ENCODE measurements at places on chromosomes 6 and 20.

GRCh38 chr20:41344477-41344876 lies 3.9 kb downstream of the LPIN3 start:
- DNase-seq = no peak

DNA sequence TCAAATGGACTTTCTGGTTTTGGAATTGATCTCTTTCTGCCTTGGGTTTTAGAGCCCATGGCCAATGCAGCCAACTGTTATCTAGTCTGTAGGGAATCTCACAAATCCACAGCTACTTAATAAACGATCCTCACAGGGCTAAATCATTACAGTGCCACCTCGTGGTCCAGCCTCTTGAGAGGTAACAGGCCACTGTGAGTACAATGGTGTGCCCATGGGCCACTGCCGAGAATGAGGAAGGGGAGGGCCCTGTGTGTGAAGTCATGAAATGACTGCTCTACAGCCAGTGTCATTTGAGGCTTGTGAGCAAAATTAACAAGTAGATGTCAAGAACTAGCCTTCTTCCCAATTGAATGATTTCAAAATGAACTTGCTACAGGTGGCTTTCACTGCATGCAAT lies 54.3 kb upstream of the GMPR start:
- DNase-seq = peak; percentile 28

GRCh38 chr20:48704761-48705160 lies 123.0 kb downstream of the PREX1 start:
- DNase-seq = no peak

DNA sequence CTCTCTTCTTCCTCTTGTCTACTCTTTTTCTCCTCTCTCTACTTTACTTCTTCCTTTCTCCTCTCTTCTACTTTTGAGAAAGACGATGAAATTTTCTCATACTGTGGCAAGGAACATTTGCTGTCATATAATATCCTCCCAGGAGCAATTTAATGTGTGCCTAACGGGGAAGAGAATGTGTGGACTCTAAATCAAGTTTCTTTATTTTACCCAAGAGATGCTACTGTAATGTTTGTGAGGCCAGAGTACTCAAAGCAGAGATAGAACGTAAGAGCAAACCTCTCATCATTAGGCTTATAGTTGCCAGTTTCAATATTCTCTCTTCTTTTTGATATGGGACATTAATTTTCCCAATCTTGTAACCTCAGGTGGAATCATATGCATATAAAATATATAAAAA lies 801.4 kb downstream of the BCKDHB start:
- no peak for DNase-seq

DNA sequence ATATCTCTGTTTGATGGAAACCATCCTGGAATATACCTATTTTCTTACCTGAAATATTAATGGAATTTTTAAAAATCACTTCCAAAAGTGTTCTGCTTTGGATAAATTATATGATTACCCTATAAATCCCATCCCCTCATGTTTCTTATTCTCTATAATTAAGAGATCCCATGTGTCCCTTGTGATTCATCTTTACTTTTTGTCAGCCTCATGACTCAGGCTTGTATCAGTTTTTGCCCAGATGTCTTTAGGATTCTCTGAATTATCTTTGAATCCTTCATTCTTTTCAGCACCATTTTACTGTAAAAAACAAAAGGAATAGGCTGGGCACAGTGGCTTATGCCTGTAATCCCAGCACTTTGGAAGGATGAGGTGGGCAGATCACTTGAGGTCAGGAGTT lies 804.5 kb upstream of the CITED2 start:
- no peak for DNase-seq

GRCh38 chr6:123638865-123639264 lies 2.1 kb upstream of the TRDN start:
- no peak for DNase-seq

- DNase-seq = no peak
Observed at GRCh38 chr6:148203970-148204369, 138.7 kb upstream of the SASH1 start.

DNA sequence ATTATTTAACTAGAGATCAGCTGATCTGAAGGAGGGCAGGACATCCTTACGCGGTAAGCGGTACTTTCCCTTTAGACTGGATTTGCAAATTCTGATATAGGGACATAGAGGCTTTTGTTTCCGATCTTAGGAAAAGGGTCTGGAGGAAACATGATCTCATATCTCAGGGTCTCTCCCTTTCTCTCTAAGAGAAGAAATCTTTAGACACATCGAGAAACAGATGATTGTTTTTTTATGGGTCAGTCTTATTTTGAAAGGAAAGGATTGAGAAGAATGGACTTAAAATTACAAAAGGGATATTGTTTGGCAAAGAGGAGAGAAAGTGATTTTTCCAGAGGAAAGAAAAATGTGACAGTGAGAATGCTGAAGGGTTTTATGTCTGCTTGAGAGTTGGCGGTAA lies 83.9 kb upstream of the OGFRL1 start:
- DNase-seq = no peak

- no peak for DNase-seq
Observed at GRCh38 chr20:34531608-34532265, 15.5 kb downstream of the DYNLRB1 start.

- no peak for DNase-seq
Observed at GRCh38 chr6:72261554-72261953, 360.3 kb upstream of the KCNQ5 start.

DNA sequence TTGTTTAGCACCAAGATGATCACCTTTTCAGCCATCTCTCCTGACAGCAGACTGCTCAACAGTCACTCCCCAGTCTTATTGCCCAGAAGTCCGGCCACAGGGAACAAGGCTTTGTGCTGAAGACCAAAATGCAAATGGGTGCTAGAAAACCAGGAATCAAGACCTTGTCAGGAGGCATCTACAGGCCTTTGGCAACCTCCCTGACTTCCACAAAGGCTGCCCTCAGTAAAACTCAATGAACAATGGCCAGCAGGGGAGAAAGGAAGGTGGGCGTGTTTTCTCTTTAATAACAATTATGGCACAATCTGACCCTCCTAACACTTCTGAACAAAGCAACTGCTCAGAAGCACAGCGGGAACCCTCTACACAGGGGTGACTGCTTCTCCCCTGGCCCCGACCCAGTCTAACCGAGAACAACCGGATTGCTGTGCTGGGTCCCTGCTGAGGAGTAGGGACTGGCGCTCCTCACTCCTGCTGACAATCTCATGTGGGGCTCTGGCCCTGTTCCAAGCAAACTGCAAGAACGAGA lies 41.6 kb downstream of the PLCG1 start:
- peak; percentile 84 for DNase-seq

DNA sequence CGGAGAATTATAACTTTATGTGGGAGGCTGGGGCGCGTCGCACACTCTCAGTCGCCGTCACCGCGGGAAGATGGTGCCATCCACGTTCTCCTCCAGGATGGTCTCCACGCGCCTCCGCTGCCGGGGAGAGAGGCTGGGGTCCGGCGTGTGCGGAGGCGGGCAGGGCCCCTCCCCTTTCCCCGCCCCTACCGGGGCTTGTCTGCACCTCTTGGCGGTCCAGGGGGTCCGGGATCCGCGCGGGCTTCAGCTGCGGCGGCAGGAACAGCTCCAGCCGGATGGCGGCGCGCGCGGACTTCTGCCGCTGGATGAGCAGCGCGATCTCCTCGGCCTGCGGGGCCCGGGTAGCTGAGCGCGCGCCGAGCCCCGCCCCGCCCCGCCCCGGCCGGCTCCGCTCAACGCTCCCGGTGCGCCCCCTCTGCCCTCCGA lies 807 bp downstream of the LKAAEAR1 start:
- DNase-seq = peak; percentile 81

DNA sequence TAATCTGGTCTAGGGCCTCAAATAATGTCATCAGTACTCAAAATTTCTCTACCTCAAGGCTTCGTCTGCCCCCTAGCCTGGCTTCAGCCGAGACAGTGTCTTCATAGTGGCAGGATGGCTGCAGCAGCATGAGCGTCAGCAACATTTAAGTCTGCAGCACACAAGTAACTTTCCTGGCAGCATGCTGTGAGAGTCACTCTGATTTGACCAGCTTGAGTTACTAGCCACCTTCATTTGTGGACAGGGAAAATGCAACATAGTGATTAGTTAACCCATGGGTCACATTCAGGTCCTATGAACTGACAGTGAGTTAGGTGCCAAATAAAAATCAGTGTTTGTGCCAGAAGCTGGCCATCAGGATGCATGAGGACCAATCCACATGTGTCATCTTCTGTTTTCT lies 209.9 kb upstream of the SLC35B3 start:
- DNase-seq = no peak

DNA sequence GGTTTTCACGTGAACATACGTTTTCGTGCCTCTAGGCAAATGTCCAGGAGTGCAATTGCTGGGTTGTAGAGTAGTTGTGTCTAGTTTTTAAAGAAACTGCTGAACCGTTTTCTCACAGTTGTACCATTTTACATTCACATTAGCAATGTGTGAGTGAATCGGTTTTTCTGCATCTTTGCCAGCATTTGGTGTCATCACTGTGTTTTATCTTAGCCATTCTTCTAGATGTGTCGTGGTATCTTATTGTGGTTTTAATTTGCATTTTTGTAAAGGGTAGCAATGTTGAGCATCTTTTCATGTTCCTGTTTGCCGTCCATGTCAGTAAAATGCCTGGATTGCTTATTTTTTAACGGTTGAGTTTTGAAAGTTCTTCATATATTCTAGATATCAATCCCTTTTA lies 10.2 kb downstream of the DOK5 start:
- DNase-seq = no peak

DNA sequence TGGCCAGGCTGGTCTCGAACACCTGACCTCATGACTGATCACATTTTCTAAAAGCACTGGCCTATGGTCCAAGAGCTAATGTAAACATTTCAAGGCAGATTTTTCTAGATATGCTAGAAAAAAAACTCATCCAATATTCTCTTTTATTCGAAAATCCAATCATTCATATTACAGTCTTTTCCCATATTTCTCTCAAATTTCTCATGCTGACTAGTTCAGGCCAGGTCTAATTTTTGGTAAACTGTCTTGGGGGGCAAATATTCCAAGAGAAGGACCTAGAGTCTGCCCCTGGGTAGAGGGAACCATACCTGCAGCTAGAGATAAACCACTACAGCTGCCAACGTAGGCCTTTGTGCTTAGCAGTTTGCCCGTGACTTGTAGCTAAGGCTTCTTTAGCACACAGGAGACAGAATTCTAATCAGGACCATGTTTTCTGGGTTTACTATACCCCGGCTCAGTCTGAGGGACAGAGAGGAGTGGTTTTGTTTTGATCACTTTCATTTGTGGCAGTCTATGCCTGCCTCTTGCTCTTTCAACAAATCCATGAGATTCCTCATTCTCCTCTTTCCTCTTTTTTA lies 71.8 kb upstream of the CITED2 start:
- DNase-seq = no peak

GRCh38 chr20:49712996-49713752 lies 504 bp downstream of the B4GALT5 start:
- DNase-seq = no peak

GRCh38 chr6:134117409-134117808 lies 65.0 kb upstream of the SLC2A12 start:
- peak; percentile 6 for DNase-seq

- DNase-seq = no peak
Observed at GRCh38 chr6:15512126-15512525, 150.7 kb downstream of the DTNBP1 start.

GRCh38 chr20:59752704-59753460 lies 148.5 kb downstream of the PHACTR3 start:
- no peak for DNase-seq

- no peak for DNase-seq
Observed at GRCh38 chr6:117974914-117975627, 68.0 kb downstream of the SLC35F1 start.

- DNase-seq = no peak
Observed at GRCh38 chr6:47098570-47098993, 56.5 kb upstream of the ADGRF1 start.

GRCh38 chr20:45852326-45852725 lies 4.9 kb downstream of the ACOT8 start:
- no peak for DNase-seq

- DNase-seq = no peak
Observed at GRCh38 chr6:106538145-106538544, 91.2 kb downstream of the RTN4IP1 start.

DNA sequence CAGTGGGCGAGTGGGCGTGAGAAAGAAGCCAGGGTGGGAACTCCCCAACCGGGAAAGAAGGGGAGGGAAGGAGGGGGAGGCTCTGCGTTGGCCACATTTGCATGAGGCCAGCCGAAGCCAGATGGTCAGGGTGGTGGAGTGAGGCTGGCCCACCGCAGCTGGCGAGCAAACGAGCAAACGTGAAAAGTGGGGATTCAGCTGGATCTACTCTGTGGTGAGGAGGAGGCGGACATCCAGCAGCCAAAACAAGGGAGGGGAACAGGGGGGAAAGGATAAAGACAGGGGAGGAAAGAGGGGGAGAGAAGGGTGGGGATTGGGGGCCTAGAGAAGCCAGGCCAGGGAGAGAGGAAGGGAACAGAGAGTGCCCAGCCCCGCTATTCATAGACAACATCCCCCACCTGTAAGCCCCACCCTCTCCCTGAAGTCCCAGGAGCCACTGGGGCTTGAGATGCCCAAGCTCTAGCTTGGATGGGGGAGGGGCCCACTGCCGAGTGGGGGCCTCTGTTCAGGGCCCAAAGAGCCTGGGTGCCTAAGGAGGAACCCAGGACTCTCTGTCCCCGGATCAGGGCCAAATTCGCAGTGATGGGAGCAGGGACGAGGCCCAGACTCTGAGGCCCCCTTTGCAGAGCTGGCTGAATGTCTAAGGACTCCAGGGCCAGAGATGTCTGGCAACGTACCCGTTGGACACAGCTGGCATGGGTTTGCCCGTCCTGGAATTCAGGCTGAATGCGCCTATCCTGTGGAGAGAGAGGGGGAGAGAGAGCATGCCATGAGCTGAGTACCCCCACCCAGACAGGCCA lies 45.1 kb downstream of the CPNE5 start:
- no peak for DNase-seq

- DNase-seq = no peak
Observed at GRCh38 chr6:75800708-75801505, 51.9 kb downstream of the MYO6 start.

- DNase-seq = no peak
Observed at GRCh38 chr20:17795501-17796071, 95.8 kb downstream of the BANF2 start.

DNA sequence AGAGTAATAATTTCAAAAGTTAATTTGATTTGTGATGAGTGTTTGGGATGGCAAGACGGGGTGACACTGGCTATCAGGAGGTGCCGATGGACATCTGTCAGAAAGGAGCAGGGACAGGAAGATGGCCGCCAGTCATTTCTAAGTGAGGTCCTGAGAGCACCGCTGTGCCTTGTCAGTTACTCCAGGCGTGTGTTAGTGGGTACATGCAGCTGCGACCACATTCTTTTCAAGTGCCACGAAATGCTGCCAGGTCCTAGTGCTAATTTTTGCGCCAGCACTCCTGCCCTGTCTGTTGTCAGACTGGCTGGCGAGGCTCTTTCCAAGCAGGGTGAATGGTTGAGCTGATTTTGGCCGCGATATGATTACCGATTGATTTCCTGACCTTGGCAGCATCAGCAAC lies 64.6 kb upstream of the INSM1 start:
- DNase-seq = no peak

GRCh38 chr20:2610941-2611720 lies 41.3 kb upstream of the NOP56 start:
- DNase-seq = no peak

- no peak for DNase-seq
Observed at GRCh38 chr6:13066050-13066449, 262.3 kb downstream of the TBC1D7 start.

- no peak for DNase-seq
Observed at GRCh38 chr20:18588574-18588933, 700 bp downstream of the DTD1 start.

- DNase-seq = no peak
Observed at GRCh38 chr6:14713008-14713960, 532.6 kb upstream of the JARID2 start.

Data from NCI-H2081 (cell line).